Activated CD8-positive, alpha-beta memory T cell treated with anti-CD3 and anti-CD28 coated beads, Interleukin-2, amount 50 U/mL, for 48 hours (primary cell): ENCODE measurements at places on chromosomes 12 and 14.
A peak's percentile ranks its signal among the peaks of the same experiment; 100 is the strongest.

DNA sequence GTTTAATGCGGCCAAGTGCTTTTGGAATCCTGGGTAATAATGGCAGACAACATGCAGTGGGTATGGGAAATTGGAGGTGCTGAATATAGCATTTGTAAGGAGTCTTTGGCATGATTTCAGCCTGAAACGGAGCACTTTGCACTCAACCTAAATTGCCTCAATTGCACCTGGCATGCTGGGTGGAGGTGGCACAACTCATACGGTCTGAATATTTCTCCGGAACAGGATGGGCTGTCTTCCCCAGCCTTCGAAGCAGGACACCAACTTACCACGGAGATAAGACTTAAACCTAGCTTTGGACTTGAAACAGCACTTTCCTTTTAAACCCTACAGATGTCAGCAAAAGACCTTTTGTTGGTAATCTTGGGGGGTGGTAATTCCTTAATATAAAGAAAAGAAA, 153.7 kb upstream of the SRRM4 start:
- DNase-seq: no peak

DNA sequence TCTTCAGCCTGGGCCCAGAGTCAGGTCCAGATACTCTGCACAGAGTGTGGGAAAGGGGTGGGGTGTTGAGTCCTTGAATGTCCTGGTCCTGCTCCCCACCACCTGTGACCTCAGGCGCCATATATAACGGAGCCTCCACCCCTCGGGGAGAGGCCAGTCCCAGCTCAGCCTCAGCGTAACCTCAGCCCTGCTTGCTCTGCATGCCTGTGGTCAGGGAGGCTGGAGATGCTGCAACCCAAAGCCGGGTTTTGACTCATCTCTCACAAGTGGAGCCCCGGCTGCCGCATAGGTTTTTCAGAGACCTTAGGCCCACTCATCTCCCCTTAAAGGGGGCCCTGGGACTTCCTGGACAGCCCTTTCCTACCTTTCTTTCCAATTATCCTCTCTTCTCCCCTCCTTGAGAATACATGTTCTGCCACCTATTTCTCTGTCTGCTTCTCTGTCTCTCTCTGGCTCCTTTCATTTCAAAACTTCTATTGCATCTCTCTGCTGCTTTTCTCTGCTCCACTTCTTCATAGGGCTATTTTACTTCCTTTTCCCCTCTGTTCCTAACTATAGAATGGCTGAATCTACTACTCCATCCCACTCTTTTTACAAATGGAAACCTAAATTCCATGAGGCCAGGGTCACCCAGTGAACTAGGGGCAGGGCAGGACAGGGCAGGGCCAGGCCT, 1.2 kb downstream of the ITGB7 start:
- DNase-seq: peak; percentile 88

GRCh38 chr12:111394480-111394879, 11.2 kb upstream of the SH2B3 start:
- no peak for DNase-seq

DNA sequence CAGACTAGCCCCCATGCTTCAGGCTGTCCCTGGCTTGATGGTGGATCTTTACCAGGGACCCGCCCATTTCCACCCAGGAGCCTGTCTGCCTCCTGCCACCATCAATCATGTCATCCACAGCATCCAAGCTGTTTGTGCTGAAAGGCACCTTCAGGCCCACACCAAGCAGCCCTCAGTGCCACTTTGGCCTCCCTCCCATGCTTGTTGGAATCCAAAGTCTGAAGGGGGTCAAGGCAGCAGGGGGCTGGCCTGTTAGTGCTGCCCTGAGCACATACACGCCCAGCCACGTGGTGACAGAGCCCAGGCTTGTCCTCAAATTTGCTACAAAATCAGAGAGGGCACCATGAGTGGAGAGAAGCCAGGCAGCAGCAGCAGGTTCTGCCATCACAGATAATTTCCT, 1146.8 kb downstream of the FSCB start:
- no peak for DNase-seq

DNA sequence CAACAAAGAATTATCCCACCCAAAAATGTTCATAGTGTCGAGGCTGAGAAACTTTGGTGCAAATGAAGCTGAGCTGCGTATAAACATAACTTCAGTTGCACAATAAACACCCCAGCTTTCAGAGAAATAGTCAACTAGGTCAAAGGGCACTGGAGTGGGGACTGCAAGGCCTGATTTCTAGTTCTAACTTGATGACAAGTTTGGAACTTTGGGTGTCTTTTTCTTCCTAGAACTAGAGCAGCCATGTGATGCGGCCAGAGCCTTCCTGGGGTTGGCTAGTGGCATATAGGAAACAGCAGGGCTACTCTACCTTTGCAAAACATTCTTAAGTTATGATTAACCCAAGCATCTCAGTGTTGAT, 298.4 kb upstream of the AMIGO2 start:
- DNase-seq: no peak

DNA sequence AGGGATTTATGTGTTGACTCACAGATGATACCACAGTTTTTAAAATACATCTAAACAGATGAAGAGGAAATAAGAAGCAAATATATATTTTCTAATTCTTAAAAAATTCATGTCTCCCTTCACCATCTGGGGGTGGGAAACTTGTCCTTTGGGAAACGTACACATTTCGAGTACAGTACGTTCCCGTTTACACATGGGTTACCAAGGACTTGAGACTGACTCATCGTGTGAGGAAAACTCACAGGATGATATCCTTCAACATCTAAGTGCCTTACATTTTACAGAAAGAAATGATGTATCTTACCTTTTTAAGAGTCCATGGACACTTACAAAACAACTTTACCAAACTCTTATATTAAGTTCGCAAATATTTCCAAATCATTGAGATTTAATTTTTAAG, 16.0 kb upstream of the FBLN5 start:
- no peak for DNase-seq

DNA sequence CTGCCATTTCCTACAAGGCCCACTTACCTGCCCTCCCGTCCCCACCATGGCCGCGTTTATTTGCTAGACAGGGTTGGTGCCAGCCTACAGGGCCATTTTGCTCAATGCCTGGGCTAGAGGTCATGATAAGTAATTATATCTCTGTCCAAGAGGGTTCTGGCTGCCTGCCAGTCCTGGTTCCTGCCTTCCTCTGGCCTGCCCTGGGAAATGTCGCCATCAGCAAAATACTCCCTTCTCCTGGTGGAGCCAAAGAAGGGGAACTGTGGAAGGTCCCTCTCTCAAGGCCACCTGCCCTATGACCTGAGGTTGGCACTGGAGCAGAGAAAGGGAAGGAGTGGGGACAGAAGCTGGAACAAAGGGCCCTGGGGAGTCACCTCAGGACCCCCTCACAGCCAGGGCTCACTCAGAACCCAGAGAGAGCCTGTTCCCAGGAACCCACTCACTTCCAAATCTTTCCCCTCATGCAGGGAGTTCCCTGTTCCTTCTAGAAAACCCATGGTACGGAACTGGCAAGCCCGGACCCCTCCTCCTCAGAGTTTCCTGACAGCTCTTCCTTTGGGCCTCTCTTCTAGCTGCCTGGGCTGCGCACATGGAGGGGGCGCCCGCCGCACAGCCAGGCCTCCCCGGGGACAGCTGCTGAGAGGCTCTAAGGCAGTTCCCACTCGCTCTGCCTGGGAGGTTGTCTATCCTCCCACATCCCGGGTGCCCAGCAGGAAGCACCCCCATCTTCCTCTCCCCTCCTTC, 280.5 kb downstream of the DPF3 start:
- DNase-seq: no peak

- no peak for DNase-seq
Measured at GRCh38 chr14:84566109-84566508, 963.8 kb upstream of the FLRT2 start.

DNA sequence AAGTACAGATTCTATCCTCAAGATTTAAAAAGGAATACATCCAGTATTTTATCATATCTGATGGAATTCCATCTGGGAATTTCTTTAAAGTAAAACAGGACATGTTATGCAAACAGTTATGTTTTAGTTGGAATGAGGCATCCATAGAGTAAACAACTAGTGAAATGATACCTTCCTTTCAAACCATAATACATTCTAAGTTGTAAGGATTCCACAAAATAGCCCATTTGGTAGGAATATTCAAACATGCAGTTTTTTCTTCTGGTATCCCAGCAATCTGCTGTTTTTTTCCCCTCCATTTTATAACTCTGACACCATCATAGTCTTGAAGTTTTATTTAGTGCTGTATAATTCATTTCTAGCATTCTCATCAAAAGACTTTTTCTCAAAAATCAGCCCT, 149.6 kb downstream of the ADAMTS20 start:
- DNase-seq: no peak

GRCh38 chr12:78279567-78279966, 448.9 kb downstream of the NAV3 start:
- DNase-seq: no peak

DNA sequence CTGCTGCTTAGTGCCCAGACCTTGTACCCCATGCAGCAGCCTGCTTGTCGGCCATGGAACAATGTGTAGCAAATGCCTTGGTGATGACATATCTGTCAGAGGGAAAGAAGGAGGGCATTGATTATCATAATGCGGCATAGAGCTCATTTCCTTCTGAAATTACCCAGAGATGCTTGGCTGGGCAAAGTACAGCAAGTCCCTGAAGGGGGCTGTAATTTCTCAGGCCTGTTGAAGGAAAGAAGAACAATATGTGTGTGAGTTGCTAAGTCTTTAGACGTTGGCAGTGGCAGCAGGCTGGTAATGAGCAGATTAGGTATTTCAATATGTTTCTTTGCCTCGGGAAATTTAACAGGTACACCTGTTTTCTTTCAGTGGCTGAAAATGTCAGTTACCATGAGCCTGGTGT, 128.6 kb downstream of the CRADD start:
- DNase-seq: no peak

DNA sequence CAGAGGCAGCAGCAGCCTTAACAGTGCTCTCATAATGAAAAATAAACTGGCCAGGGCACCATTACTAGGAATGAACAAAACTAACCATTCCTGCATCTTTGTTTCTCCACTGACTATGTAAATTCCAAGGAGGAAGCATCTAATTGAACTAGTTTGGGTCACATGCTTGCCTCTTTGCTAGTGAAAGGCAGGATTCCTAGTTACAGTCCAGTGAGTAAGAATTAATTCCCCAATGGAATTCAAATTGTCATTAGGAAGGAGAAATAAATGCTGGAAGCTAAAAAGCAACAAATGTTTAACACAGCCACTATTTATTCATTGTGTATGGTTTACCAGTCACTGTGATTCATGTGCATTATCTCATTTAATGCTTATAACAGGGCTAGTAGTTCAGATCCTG, 316.0 kb downstream of the CCDC91 start:
- DNase-seq: no peak

GRCh38 chr12:10111451-10111850, 12.7 kb upstream of the CLEC1A start:
- DNase-seq: no peak

DNA sequence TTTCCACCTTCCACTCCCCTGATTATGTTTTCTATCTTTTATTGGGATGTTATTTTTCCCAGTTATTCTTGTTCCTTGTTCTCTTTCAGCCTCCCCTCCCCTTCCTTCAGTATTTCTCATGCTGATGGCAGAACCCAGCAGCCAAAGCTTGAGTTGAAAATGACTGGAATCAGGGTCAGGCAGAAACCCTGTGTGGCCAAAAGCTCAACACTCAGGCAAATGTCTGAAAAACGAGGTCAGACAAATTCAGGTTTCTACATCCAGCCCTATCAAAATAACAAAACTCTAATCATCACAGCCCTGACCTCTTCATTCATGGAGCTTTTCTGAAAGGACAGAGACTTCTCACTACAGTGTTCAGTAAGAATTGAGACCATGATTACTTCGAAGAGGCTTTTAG, 134.6 kb downstream of the PTPRR start:
- no peak for DNase-seq

DNA sequence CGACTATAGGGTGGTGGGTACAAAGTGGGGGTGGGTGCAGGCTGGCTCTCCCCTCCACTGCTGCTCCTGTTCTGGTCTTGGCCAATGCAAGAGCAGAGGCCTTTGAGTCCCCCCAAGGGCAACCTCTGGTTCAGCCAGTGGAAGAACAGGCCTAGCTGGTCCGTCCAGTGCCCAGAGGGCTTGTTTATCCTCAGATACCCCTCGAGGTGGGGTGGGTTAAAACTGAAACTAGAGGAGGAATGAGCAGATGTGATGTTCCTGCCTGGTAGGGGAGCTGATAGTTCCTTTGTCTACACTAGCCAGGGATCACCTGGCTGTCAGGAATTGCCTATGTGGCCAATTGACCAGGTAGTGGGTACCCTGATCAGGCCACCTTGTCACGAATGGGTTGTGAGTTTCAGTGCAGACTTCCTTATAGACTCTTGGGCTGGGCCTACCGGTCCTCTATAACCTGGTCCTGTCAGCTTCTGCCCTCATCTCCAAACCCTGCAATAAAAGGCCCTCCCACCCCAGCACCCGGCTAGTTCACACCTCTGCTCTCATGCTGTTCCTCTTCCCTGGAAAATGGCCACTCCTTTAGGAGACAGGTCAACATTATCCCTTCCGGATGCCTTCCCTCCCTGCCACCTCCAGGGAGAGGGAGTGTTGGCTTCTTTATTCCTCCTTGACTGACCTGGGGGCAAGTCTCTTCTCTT, 10.7 kb upstream of the HSP90AA1 start:
- no peak for DNase-seq

DNA sequence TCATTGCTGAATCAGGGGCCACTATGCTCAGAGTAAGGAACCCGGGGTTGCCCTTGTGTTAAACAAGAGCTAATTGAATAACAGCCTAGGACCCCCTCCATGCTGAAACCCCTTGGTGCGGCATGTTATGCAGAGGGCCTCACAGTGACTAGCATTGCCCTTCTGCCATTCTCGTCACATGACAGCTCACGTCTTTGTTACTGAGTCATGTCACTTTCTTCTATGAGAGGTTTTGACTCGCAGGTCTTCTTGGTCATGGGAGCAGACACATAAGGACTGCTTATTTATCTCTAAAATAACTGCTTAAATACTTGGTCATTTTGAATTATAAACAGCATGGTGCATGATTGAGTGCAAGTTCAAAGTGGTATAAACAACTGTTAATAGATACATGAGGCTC, 24.9 kb downstream of the TCTN1 start:
- DNase-seq: no peak

GRCh38 chr12:41202051-41202450, 13.9 kb downstream of the PDZRN4 start:
- no peak for DNase-seq

GRCh38 chr12:69001251-69001650, 68.3 kb upstream of the CPM start:
- DNase-seq: no peak

GRCh38 chr12:3557116-3557697, 66.2 kb downstream of the PRMT8 start:
- DNase-seq: no peak

GRCh38 chr12:26297396-26298070, 102.2 kb downstream of the SSPN start:
- no peak for DNase-seq

- DNase-seq: no peak
Measured at GRCh38 chr14:71967704-71968103, 35.5 kb downstream of the RGS6 start.
